Esophagus squamous epithelium (tissue), 5 donors: ENCODE measurements at places on chromosomes 2 and 18.

GRCh38 chr2:39216346-39217191, 27.2 kb downstream of the CDKL4 start:
- no peak for DNase-seq

DNA sequence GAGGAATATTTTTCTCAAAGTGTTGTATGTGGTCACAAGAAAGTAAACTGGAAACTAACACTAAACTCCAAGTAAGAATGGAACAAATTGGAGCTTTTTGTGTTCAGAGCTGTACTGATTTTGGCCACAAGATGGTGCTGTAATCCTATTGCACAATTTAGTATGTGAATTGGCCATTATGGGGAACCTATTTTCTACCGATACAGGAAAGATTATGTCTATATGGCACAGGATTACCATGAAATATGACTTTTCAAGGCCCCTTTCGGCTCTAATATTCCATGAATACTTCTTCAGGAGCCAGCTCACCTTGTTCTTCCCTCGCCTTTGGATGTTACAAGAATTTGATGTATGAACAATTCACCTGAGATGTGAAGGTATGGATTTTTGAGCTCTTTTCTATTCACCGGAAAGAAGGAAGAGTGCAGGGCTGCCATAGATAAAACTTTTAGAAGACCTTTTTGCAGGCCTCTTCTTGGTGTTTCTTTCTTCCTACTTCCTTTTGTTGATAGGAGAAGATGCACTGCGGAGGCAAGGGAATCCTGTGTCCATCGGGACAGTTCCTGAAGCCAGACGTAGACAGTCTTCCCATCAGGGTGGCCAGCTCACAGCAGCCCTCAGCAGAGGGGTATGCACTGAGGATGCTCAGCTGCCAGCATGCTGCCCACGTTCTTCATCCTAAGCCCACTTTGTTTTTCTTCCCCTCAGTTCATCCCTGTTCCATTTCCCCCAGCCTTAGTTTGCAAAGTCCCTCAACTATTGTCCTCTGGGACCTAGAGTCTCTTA, 13.3 kb downstream of the MRPL44 start:
- DNase-seq = no peak

- no peak for DNase-seq
Observed at GRCh38 chr2:46309052-46309953, 12.1 kb downstream of the EPAS1 start.

DNA sequence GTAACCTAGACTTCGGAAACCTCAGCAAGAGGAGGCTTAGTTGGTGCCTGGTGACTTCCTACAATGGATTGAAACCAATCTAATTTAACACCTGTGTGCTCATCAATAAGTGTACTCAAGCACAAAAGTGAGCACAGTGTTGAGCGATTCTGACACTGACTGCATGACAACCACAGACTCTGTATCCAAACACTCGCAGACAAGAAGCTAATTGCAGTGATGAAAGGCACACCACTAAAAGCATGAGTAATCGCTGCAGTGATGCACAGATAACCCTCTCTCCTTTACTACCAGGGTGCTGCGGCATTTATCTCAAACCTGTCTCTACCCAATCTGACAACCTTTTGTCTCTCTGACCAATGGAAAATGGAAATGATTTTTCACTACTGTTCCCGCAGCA, 168.1 kb downstream of the AFF3 start:
- no peak for DNase-seq
